Adipocyte (in vitro differentiated cells): ENCODE measurements at places on chromosomes 6 and 20.

- DNase-seq: peak; percentile 23
Measured at GRCh38 chr6:142413111-142413510, 111.3 kb downstream of the ADGRG6 start.

DNA sequence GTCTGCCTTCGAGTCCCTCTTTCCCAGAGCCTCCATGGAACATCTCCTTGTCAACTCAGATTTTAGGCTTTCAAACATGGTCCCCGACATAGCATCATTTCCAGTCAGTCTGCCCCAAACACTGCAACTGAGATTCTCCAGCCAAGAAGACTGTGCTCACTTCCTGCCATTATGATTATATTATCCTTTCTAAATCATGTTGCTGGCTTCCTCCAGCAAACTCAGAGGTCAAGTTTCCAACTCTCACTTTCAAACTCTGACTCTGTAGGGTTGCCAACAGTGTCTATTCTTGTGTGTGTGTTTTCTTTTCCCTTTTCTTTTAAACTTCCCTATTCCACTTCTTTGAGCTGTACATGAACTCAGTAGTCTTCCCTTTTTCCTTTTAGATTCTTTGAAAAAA, 61.2 kb upstream of the TRAF3IP2 start:
- DNase-seq: no peak

DNA sequence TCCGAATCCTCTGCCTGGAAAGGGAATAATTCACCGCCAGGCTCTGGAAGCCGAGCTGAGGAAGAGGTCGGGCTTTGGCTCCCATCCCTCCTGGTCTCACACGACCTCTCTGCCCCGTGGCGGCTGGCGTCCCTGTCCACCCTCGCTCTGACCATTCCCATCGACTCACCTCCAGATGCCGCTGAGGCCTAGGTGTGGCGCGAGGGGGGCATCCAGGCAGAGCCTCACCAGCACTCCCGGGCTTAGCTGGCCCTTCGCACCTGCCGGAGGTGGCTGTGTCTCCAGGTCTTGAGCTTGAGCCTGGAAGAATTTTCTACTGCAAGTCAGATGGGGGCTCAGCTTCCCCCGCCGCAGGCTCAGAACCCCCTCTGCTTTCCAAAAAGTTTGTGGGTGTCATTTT, 28.5 kb upstream of the SMOC2 start:
- no peak for DNase-seq

DNA sequence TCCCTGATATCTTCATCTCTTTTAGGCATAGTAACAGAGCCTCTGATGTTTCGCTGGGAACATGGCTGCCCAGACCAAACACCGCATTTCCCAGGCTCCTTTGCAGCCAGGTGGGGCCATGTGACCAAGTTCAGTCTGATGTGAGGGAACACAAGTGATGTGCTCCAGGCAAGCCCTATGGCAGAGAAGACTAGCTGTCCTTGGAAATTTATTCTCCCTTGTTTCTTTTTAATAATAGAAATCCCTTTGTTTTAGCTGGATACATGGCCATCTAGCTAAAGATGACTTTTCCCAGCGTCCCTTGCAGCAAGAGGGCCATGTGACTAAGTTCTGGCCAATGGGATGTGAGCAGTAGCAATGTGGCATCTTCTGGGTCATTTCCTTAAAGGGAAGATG, 30.8 kb downstream of the SLC2A10 start:
- no peak for DNase-seq

DNA sequence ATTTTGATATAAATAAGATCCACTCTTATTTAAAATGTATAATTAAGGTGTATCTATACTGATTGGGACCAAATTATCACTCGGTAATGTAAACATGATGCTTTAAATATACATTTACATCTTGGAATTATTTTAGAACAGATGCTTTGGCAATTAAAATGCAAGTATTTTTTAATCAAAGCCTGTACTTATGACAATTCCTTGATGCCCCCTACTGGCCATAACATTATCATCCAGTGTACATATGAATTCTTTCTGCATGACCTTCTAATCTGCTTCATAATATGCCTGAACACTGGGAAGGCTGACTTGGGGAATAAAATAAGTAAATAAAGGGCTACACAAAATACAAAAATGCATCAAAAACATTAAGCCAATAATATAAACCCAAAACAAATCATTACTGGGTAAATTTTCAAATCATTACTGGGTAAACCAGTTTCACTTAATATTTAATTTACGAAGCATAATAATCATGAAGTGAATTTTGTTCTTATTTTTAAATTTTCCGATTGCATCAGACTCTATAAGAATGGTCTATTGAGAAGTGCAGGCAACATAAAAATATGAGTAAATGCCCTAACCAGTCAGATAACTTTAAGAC, 65.1 kb downstream of the CGA start:
- DNase-seq: peak; percentile 80

GRCh38 chr6:128437685-128438084, 82.7 kb downstream of the PTPRK start:
- DNase-seq: no peak

DNA sequence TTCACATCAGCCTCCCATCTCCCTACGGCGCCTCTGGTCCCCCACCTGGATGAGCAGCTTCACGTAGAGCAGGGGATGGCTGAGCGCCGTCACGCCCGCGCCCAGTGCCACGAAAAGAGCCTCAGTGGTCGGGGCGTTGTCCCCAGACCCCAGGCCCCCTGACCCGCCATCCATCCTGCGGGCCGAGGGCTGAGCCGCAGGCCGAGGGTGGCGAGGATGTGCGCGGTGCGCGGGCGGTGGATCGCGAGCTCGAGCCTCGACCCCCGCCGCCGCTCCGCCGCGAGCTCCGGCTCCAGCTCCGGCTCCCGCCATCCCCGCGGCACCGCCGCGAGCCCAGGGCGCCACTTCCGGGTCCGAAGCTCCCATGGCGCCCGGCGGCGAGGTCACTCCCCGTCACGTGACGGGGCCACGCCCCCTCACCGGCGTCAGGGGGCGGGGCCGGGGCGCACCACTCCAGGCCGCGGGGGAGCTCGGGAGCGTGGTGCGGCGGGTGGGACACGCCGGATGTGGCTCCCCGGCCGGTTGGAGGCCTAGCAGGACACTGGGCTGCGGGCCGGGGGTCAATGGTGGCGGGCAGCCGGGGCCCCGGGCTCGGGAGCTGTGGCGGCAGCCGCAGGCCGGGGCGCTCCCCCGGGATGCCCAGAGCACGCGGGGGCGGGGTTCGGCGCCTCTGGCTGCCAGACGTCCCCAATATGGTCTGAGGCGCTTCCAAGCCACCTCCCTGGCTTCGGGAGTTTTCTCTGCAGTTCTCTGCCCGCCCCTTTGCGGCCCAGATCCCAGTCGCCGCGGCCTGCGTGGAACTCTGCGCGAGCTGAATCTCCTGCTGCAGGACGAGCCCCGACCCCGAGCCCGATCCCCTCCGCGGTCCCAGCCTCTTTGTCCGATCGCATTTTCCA, at the start of gene MTCH1:
Gene MTCH1 (minus strand): TSS at position 389 of the 896 bp plus-strand sequence. CDS start 23 bp downstream, at position 366.
- DNase-seq: peak; percentile 96

DNA sequence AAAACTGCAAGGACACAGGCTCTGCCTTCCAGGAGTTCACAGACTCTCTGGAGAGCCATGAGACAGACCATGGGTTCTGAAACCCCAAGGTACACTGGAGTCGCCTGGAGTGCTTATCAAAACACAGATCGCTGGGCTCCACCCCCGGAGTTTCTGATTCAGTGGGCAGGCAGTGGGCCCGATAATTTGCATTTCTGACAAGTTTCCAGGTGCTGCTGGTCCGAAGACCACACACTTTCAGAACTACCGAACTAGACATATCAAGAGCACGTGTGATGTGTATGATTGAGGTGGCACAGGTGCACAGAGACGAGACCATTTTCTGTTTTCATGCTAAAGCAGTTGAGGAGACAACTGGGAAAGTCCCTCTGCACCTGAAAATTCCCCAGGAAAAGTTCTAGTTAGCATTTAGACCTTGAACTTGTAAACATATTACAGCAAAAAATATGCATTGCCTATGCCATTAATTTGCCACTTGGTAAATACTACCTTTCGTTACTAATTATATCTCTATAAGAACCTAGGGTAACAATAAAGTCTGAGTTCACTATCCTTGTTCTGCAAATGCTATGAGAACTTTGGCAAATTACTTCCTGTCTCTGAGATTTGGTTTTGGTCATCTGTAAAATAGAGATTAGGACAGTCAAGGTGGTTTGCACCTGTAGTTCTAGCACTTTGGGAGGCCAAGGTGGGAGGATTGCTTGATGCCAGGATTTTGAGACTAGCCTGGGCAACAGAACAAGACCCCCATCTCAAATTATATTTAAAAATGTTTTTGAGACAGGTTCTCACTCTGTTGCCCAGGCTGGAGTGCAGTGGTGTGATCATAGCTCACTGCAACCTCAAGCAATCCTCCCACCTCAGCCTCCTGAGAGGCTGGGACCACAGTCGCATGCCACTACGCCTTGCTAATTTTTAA, 14.3 kb upstream of the PIM1 start:
- no peak for DNase-seq

DNA sequence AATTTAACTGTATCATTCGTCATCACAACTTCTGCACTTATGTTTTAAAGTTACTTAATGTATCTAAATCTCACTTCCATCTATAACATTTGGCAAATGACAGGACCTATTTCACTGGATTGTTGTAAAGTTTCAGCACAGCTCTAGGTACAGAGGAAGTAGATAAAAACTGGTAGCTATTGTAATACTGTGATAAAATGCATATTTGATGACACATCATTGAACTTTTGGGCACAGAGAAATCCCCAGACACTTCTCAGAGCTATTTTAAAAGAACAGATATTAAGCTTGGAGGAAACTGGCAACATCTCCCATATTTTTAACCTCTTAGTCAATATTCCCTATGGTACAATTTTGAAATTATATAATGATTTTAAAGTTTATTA, 138.7 kb downstream of the RFPL4B start:
- DNase-seq: no peak
